ENCODE measurements at places on chromosomes 16 and 17.

GRCh38 chr17:27315322-27315721, 21.4 kb downstream of the WSB1 start:
- no peak for DNase-seq

DNA sequence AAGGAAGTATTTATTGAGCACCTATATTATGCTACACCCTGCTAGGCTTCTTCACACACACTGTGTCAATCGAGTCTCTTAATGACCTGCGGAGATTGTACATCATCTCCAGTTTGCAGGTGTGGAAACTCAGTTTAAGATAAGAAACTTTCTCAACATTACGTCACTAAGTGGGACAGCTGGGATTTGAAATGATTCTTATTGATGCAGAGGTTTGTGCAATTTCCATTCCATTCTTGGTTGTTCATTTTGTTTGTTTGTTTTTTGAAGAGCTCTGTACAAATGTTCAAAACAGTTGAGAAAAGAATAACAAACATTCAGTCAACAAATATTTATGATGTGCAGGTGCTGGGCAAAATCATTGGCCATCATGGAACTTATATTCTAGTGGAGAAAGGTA, 84.8 kb downstream of the MAP2K6 start:
- no peak for DNase-seq

- no peak for DNase-seq
Measured at GRCh38 chr17:65523411-65523810, 38.0 kb downstream of the AXIN2 start.

DNA sequence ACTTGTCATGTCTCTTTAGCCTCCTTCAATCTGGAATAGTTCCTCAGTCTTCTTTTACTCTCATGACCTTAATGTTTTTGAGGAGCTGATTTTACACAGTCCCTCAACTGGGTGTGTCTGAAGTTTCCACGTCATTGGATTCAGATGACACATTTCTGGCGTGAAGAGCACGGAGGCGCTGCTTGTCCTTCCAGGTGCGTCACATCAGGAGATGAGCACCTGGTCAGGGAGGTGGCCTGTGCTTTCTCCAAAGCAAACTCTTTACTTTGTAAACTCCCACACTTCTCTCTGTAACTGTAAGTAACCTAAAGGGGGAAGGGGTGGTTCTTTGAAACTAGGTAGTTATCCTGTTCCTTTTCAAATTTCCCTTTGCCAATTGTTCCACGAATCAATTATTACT, 52.5 kb upstream of the MNT start:
- no peak for DNase-seq

DNA sequence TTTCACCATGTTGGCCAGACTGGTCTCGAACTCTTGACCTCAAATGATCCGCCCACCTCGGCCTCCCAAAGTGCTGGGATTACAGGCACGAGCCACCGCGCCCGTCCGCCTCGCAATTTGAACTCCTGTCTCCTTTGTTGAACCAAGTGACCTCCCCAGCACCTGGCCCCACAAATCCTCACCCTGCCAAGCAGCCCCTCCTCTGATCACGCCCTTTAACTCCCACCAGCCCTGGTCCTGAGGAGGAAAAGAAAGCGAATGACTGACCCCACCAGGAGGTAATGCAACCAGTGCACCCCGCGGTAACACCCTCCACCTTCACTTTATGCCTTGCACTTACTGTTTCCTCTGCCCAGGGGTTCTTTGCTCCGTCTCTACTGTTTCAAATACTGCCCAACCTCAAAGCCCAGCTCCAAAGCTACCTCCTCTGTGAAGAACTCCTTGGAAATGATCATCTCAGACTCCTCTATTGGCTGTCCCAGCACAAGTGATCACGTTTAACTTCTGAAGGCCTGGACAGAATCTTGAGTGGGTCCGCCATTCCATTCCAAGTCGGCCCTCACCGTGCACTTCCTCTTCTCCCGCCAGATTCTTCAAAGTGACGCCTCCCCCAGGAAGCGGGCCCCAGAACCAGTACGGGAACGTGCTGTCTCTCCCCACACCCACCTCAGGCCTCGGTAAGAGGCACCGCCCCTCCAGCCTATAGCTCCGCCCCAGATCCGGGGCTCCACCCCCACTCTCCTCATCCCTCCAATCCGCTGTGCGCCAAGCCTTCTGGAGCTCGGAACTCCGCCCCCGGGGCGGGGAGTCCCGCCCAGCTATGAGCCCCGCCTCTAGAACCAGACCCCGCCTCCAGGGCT, 4.4 kb downstream of the CD19 start:
- DNase-seq = peak; percentile 89

GRCh38 chr17:82668631-82669099, 20.4 kb upstream of the WDR45B start:
- peak; percentile 39 for DNase-seq

DNA sequence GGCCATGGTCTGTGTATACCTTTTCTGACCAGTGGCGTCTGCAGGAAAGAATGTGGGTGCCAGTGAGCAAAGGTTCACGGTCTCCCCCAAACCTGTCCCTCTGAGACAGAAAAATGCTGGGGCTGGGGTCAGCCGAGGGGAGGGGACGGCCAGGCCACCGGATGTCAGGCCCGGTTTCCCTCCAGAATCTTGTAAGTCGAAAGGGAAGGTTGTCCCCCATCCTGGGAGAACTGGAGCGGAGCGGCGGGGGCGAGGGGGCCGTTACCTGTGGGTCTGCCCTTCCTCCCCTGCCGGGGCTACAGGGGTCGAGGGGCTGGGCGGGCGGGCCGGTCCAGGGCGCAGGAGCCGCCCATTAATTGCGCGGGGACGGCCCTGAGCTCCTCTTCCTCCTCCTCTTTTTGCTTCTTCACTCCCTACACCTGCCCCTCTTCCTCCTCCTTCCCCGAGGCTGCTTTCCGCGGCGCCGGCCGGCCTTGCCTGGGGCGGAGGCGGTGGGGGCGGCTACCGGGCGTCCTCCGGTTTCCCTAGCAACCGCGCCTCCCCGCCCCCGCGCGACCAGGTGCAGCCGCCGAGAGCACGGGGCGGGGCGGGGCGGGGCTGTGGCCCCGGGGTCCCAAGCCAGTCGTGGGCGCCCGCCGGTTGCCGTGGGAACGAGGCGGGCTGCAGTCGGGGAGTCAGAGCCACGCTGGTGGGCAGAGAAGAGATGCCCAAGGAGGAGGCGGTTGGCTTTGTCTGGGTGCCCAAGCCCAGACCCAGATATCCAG, at the start of gene MARCHF10:
MARCHF10 (minus strand) TSS at position 503 of the 764 bp plus-strand sequence. CDS start 6,579 bp downstream, outside the sequence.
- peak; percentile 46 for DNase-seq

DNA sequence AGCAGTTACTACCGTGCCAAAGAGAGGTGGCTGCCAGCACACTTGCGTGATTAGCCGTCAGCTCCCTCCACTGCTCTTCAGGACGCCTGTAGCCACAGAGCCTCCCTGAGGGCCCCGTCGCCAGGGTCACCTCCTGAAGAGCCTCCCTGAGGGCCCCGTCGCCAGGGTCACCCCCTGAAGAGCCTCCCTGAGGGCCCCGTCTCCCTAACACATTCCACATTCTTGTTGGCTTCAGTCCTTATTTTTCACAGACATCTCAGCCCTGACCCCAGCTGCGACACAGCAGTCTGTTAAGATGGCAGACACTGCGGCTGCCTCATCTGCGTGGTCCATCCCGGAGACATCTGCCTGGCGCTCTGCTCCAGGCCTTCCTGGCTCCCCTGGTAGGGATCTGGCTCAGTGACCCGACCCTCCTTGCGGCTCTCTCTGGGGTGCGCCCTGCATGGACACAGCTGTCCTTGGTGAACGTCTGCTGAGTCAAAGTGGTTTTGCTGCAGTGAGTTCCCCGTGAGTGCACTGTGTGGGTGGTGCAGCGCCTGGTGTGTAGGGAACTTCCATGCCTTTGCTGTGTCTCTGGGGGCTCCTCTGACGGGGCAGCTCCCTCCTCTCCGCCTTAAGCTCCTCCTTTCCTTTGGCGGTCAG, 11.4 kb downstream of the ACSF3 start:
- DNase-seq = no peak

- DNase-seq = no peak
Measured at GRCh38 chr16:15856901-15857698, at the start of gene MYH11. MYH11 (minus strand) TSS chr16:15857028; CDS start chr16:15838252, 18,776 bp downstream.
